ENCODE measurements at places on chromosomes 2 and 18.

GRCh38 chr2:137369106-137369505 is 595.2 kb upstream of the HNMT start:
- no peak for DNase-seq

DNA sequence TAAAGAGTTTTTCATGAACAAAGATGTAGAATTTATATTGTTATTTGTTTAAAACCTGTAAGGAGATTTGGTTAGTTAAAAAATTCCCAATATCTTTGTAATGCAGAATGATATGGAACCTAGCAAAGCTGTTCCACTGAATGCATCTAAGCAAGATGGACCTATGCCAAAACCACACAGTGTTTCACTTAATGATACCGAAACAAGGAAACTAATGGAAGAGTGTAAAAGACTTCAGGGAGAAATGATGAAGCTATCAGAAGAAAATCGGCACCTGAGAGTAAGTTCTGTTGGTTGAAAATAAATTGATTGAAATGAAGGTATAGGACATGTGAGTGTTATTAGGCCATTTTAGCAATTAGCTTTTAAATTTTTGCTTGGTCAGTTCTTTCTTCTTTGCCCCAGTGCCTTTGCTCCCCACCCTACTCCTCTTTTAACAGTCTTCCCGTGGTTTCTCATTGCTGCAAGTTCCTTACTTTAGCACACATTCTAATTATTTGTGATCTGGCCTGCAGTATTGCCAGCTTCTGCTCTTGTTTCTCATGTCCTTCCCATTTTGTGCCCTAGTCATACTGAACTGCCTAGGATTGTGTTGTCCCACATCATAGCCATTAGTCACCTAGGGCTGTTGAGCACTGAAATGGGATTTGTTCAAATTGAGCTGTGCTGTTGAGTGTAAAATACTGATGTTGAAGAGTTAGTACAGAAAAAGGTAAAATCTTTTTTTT is 36.6 kb downstream of the VAPA start:
- no peak for DNase-seq

- DNase-seq = no peak
Observed at GRCh38 chr2:33467413-33467812, 9.0 kb upstream of the RASGRP3 start.

- DNase-seq = no peak
Observed at GRCh38 chr18:36411745-36412168, 114.2 kb downstream of the FHOD3 start.

GRCh38 chr18:5103693-5104092 is 93.4 kb downstream of the AKAIN1 start:
- DNase-seq = no peak

DNA sequence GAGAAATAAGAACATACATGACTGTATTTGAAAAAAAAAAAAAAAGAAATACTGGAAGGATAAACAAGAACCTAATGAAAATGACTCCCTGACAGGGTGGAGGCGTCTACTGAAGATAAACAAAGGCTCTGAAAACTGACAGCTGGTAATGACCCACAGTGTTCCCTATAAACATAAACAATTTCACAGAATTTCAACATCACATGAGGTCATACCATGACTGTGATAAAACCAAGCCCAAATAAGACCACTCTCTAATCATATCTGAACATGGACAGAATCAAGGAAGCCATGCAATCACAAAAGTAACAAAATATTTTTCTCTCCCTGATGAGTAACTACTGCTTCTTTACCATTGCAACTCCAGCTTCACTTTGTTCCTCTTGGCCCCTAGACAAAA is 159.3 kb downstream of the FAM124B start:
- no peak for DNase-seq

Data from activated CD4-positive, alpha-beta T cell treated with anti-CD3 and anti-CD28 coated beads, Interleukin-10, Interleukin-2, amounts not matched to agents 100 ng/mL and 50 ng/mL, durations not matched to agents 16 hours and 8 hours (primary cell).